ENCODE measurements at places on chromosomes 6 and 20. TPM values are rescaled to one million over a fixed set of nuclear protein-coding genes. Genes with fewer than 3 reads are reported as not detected.

DNA sequence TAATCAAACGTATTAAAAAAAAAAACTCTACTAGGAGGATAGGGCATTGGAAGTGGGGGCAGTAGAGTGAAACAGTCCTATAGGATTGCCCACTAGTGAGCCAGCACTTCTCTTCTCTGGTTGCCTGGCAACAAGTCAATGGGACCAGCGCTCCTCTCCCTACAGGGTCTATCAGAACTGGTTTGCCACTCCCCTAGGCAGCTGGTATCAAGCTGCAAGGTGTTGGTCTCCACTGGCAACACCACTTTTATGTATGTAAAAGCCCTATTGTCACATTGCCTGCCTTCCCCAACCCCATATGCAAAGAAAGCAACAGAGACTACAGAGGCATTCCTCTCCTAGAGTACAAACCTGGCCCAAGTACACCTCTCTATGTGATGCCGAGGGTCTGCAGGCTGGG, 166.9 kb upstream of the MCHR2 start:
- no peak for DNase-seq

DNA sequence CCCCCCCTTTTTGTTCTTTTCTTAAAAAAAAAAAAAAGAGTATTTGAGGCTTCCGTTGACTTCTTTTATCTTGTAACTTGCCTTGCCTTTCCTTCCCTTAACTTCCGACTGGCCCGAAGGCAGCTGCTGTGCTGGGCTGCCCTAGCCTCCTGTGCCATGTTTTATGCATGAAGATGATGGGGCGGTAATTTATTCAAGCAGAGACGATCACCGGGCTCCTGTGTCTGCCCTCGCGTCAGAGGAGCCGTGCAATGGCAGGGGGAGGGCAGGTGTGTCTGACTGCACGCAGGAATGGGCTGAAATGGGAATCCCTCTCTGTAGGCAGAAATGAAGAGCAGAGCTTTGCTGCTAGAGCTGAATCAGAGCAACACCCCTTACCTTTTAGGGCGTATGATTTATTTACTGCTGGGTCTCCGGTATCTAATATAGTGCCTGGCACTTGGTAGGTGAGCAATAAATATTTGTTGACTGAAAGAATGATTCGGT, 106.3 kb upstream of the RIPOR2 start:
- no peak for DNase-seq

DNA sequence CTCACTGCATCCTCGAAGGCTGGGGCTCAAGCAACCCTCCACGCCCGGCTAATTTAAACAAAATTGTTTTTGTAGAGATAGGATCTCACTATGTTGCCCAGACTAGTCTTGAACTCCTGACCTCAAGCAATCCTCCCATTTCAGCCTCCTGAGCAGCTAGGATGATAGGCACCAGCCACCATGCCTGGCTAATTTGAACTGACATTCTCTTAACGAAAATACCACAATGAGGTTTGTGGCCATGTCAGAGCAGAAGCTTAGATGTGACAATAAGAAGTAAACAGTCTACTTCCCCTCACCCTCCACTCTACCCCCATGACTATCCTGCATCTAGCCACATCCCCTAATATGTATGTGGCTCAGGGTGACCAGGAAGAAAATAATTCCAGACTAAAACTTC, 74.8 kb upstream of the PLCB4 start:
- no peak for DNase-seq

The BIRC7 gene
- not detected for total RNA-seq

The BPIFB1 gene
- not detected for total RNA-seq

The TINAG gene
- not detected for total RNA-seq

The TENT5A gene
- total RNA-seq: 1.5 TPM

DNA sequence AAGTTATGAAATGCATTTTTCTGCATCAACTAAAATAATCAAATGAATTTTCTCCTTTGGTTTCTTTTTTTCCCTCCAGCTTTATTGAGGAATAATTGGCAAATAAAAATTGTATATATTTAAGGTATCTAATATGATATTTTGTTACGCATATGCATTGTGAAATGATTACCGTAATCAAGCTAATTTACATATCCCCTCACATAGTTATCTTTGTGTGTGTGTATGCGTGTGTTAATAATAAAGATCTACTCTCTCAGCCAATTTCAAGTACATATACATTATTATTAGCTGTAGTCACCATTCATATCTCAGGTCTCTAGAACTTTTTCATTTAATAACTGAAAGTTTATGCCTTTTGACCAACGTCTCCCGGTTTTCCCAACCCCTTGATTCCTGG, 61.1 kb downstream of the SYCP2L start:
- DNase-seq: no peak

DNA sequence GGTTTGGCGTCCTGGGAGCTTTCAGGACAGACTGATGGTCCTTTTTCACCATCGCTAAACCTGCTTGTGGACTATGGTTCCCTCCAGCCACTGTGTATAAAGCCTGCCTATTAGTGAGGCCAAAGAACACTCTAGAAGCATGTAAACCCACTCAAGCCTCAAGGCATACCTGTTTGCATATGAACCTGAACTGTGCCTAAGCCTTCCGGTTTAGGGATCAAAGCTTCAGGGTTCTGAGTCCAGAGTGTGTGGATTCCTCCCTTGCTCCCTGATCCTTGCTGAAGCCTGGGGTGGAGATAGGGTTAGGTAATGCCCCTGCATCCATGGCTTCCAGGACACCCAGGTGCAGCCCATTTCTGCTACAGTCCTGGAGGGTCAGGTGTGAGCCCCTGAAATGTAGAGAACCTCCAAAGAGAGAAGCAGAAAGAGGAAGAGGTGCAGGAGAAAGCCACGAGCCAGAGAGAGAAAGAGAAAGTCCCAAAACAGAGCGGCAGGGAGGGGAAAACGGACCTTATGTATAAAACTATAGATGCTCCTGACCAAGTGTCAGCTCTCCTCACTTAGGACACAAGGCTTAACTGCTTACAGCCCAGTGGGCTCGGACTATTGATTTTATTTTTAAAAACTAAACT, 93.3 kb downstream of the SCML4 start:
- DNase-seq: no peak

The EBF4 gene
- 1.0 TPM for total RNA-seq

DNA sequence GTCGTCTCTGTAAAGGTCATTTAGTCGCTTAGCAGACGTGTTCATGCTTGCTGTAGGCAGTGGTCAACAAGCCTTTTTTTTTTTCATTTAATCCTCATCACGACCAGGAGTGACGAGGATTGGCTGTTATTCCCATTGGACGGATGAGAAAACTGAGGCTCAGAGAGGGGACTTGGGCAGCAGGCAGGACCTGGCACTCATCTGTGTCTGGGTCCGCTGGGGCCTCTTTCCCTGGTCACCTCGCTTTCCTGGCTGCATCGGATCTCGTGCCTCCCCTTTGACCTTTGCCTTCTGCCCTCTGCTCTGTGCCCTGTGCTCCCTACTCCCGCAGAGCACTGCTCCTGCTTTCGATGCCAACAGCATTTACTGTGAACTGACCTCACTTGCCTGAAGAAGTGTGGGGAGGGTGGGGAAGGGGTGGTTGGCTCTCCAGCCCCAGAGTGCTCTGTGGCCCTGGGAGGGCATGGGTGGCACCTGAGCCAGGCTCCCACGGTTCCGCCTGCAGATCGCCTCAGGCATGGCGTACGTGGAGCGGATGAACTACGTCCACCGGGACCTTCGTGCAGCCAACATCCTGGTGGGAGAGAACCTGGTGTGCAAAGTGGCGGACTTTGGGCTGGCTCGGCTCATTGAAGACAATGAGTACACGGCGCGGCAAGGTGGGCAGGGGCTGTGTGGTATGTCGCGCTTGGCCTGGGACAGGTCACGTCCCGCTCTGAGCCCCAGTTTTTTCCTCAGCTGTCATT, 56.2 kb downstream of the SRC start:
- no peak for DNase-seq

The MLIP gene
- 4.4 TPM for total RNA-seq

DNA sequence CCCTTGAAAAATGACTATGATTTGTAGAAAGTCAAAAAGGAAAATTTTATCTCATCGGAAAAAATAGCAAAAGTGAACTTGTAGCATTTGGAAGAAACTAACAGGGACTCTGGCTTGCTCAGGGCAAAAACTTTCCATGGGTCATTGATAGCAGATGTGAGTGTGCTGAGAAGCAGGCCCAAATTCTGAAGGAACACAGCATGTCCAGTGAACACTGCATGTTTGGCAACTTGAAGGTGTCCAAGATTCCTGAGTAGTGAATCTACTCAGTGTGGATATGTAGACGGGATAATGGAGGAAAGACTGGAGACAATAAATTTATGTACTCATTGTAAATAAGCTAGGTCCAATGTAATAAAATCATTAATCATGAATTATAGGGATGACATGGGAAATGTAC, 8.2 kb downstream of the SLC17A2 start:
- DNase-seq: no peak

The PKIB gene
- total RNA-seq: not detected

GRCh38 chr6:372336-372911, 19.1 kb upstream of the IRF4 start:
- DNase-seq: no peak

GRCh38 chr6:116840091-116840490, 11.2 kb upstream of the GPRC6A start:
- no peak for DNase-seq

The SUMO4 gene
- total RNA-seq: 1.3 TPM

GRCh38 chr6:11363881-11364576, 131.6 kb upstream of the NEDD9 start:
- DNase-seq: peak; percentile 19

DNA sequence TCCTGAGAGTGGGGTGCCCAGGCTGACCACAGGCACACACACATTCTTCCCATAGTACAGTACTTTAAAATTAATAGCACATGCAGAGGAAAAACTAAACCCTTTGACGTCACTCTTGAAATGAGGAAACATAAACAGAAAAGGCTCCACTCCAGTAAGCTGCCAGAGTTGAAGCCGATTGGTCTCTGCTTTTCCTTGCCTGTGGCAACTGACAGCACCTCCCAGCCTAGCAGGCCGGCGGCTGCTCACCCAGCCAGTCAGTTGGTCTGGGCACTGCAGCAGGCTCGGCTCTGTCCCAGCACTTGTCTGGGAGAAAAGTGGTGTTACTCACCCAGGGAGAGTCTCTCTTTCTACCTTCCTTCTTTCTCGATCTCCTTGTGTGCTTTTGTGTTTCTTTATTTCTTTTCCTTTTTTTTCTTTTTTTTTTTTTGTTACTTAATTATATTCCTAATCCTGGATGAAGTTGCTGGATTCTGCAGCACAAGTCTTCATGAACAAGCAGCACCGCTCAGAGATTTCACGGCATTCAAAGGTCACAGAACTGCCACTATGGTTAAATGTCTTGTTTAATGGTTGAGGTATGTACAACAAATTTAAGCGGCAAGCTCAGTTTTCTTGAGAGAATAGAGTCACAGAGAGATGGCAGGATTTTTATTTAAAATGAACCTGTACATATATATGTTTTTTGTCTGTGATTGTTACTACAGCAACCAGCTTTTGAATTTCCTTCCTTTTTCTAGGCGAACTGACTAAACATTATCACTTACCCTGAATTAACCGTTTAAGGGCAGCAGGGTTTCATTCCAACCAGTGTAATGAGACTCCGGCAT, at the start of gene PDE7B:
TSS of gene PDE7B (plus strand) at position 260 of the 830 bp plus-strand sequence.
- DNase-seq: peak; percentile 90

GRCh38 chr6:40877362-40877761, 161.7 kb downstream of the UNC5CL start:
- DNase-seq: no peak

- DNase-seq: no peak
Observed at GRCh38 chr6:3908961-3909360, 59.8 kb downstream of the FAM50B start.

GRCh38 chr6:107956586-107957307, 1.3 kb downstream of the SEC63 start:
- DNase-seq: peak; percentile 39

- DNase-seq: no peak
Observed at GRCh38 chr6:92708270-92708669, 711.1 kb downstream of the EPHA7 start.

- DNase-seq: no peak
Observed at GRCh38 chr6:169445227-169445626, 191.6 kb upstream of the THBS2 start.

The PPIL6 gene
- 0.34 TPM for total RNA-seq

GRCh38 chr6:117483645-117484016, 1.2 kb downstream of the DCBLD1 start:
- peak; percentile 62 for DNase-seq

- DNase-seq: no peak
Observed at GRCh38 chr6:36283608-36284007, 13.7 kb downstream of the PNPLA1 start.

The UST gene
- 0.28 TPM for total RNA-seq

DNA sequence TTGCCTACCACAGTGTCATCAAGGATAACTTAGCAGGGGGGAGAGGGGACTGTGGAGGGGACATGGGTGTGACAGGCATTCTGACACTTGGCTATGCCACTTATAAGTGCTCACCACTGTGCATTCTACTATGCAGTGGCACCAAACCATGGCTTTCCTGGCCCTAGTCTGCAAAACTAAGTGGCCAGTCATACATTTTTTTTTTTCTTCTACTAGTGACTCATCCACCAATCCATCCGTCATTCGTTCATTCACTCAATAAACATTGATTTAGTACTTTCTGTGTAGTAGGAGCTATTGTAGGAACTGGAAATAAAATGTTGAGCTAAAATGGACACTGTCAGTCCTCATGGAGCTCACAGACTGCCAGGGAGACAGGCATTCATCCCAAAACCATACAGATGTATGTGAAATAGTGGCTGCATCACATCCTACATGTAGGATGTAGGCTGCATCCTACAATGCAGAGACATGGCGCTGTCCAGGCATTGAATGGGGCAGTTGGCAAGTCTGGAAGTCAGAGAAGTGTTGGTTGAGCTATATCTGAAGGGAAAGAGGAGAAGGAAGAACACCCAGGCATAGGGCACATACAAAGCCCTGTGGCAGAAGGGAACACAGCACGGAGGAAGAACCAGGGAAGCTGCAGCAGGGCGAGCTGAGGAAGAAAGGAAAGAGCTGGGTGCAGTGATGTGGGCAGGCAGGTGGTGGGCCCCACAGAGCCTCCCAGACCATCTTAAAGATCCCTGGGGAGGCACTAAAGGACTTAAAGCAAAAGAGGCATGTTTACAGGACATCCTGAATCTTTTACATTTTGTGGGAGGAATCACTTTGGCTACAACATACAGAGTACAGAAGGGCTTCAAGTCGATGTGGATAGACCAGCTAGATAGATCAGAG, 224.4 kb downstream of the UST start:
- no peak for DNase-seq

DNA sequence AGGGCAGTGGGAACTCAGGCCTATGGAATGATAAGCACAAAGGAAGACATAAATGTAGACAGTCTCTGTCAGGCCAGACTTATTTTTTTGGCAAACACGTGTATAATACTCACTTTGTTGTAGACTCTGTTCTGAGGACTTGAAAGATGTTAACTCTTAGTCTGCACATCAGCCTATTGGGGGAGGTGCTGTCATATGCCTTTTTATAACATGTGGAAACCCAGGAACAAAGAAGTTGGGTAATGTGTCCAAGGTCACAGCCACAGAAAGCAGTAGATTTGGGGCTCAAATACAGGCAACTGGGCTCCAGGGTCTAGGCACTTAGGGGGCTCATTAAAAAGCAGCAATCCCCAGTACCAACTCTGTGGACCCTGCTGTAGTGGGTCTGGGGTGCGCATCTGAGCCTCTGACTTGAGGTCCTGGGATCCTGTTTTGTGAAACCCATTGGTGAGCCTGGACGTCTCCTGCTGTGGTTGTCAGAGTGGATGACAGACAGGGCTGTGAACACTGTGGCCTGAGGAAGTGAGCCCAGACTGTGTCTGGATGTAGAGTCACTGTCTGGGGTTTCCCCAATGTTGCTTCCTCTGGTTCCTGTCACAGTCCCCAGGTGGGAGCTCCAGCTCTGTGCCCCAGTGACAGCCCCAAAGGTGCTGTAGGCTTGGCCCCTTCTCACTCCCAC, 50.0 kb downstream of the CDH26 start:
- no peak for DNase-seq

GRCh38 chr6:116329156-116329555, 41.6 kb upstream of the DSE start:
- DNase-seq: no peak

The GRIK2 gene
- total RNA-seq: 0.34 TPM

The KCNK16 gene
- not detected for total RNA-seq

All from dermis blood vessel endothelial cell (primary cell).